ENCODE measurements at places on chromosomes 13 and 19.
A peak's percentile ranks its signal among the peaks of the same experiment; 100 is the strongest.

DNA sequence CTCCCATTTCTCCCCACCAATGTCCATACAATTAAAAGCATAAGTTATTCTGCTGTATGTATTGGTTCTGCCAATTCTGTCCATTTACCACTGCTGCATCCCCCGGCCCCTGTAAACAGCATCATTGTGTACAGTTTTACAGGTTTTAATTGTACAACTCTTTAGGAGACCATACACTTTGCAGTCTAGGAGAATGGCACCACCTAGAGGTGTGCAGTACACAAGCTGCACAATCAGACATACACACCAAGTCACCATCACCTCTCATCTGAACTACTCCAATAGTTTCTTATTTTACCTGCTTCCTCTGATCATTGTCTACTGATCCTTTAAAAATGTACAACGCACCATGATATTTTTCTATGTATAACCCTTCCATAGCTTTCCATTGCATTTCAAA lies 855.9 kb upstream of the KLHL1 start:
- DNase-seq, result peak; percentile 3

DNA sequence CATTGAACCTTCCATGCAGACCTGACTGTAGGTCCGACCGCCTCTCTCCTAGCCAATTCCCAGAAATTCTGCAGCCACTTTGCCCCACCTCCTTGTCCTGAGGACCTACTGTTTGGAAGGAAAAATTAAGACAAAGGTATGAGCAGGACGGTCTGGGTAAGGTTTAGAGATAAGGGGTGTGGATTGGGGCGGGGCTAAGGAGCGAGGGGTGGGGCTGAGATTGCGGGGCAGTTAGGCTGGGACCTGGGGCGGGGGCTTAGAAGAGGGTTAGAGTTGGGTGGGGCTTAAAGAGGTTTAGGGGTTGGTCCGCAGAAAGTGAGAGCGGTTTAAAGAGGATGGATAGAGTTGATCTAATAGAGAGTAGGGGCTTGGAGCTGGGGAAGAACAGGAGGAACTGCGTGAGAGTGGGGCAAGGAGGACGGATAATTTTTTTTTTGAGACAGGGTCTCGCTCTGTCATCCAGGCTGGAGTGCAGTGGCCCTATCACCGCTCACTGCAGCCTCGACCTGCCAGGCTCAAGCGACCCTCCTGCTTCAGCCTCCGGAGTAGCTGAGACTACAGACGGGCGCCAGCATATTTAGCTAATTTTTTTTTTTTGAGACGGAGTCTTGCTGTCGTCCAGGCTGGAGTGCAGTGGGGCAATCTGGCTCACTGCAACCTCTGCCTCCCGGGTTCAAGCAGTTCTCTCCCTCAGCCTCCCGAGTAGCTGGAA lies 1.7 kb upstream of the ZNF865 start:
- no peak for DNase-seq

GRCh38 chr19:39127812-39128515 lies 2.4 kb downstream of the PAK4 start:
- DNase-seq, result peak; percentile 65

DNA sequence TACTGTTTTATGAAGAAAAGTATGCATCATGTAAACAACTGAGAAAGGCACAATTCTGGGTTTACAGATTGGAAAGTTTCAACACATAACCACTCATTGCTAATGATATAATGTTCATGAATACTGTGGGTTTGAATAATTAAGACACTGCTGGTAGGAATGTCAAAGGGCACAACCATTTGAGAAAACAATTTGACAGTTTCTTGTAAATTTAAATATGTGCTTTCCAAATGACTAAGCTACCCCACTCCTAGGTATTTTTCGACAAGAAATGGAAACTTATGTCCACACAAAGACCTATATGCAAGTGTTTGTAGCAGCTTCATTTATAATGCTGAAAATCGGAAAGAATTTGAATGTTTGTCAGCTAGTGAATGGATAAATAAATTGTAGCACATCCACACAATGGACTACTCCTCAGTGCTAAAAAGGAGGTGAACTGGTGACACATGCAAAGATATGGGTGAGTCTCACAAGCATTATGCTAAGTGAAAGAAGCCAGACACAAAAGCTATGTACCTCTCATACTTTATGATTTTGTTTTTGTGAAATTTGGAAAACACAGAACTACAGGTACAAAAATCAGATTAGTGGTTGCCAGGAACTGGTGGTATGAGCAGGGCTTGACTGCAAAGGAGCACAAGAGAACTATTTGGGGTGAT lies 44.8 kb upstream of the FLT1 start:
- DNase-seq, result no peak

GRCh38 chr19:55599468-55599841 lies at the start of gene FIZ1:
Gene FIZ1 (minus strand): TSS chr19:55599517. CDS start chr19:55597865, 1,652 bp downstream.
- peak; percentile 100 for DNase-seq

DNA sequence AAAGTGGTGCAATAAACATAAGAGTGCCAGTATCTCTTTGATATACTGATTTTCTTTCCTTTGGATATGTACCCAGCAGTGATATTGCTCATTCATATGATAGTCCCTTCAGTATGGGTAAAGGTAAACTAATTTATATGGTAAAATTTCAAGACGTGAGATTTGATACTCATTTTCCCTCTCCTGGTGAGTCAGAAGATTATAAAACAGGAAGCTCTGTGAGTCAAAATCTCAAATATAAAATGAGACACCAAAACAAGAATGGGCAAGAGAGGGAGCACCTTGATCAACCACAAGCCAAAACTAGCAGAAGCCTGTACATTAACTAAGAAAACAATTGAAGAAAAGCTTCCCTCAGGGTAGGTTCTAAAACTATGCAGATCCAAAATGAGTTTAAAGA lies 216.3 kb downstream of the SLITRK6 start:
- DNase-seq, result no peak

GRCh38 chr19:48558018-48558684 lies 6.2 kb downstream of the SULT2B1 start:
- no peak for DNase-seq

DNA sequence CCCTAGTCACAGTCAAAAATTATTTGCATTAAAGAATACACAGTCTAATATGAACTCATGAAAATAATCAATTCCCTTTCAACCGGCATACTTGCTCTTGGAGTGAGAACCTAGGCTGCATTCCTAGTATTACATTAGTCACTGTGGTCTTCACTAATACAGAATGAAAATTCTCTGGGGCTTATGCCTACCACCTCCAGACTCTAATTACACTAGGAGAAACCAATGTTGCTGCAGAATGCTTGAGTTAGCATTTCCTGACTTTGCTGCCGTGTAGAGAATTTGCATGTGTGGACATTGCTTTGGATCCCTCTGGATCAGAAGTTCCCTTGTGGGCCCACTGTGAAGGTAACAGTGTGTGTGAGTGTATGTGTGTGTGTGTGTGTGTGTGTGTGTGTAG lies 87.8 kb downstream of the CCNA1 start:
- no peak for DNase-seq

GRCh38 chr13:112521073-112521685 lies 66.8 kb downstream of the TUBGCP3 start:
- no peak for DNase-seq

- DNase-seq, result no peak
Measured at GRCh38 chr13:61277586-61278276, 137.9 kb downstream of the PCDH20 start.

DNA sequence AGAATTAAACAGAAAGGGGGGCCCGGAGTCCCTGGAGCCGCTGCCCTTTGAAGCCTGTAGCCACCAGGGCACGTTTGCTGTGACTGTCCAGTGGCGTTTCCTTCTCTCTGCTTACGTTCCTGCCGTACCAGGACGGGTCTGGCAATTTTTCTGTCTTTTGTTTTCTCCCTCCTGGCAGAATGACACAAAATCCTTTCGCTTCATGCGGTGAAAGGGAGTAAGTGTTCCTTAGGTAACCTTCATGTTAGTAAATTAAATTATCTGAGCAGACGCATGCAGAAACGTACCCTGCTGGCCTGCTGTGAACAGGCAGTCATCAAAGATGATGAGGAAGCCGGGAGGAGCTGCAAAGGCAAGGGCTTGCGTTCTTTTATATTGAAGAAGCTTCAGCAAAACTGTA lies 299.3 kb upstream of the ARGLU1 start:
- DNase-seq, result no peak

- peak; percentile 61 for DNase-seq
Measured at GRCh38 chr19:29320086-29320485, 107.1 kb upstream of the UQCRFS1 start.

DNA sequence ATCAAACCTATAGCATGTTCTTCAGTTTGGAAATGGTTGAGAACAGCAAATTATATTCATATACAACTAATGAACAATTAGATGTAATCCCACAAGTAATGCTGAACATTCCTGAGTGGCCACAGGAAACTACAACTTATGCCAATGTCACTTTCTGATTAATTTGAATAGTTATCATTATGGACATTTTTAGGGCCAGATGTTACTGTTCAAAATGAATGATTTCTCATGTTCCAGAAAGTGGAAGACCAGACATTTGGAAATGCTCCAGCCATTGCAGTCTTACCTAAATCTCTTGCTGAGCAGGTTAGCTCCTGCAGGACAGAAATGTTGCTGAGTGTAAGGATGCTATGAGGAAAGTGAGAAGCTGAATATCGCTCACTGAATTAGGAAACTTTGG lies 819.8 kb downstream of the PCDH9 start:
- no peak for DNase-seq

GRCh38 chr13:48818495-48819356 lies 157.0 kb upstream of the FNDC3A start:
- no peak for DNase-seq

DNA sequence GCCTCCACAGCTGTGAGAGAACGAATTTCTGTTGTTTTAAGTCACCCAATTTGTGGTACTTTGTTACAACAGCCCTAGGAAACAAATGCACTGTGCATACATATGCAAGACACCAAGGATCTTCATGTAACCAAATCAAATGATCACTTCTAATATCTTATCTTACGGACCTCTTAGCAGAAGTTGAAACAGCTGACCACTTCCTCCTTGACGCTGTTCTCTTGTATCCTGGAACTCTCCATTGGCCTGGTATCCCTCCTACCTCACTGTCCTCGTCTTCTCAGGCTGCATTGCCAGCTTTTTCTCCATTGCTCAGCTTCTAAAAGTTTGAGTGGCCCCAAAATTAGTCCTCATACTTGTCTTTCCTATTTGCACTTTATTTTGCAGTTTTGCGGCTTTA lies 200.4 kb downstream of the DLEU7 start:
- DNase-seq, result no peak

GRCh38 chr13:112978561-112979405 lies 9.8 kb downstream of the MCF2L start:
- DNase-seq, result no peak

DNA sequence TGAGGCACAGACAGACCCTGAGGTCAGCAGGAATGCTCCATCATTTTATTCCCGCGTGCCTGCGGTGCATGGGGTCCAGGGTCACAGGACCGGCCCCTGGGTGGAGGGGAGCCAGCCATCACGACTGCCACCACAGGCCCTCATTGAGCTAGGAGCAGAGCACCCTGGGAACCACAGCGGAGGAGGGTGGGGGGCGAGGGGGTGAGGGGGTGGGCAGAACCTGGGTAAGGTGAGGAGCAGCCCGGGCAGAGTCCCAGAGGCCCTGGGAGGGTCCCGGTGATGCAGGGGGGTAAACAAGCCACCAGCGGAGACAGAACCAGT lies 1.2 kb upstream of the MADCAM1 start:
- DNase-seq, result no peak

DNA sequence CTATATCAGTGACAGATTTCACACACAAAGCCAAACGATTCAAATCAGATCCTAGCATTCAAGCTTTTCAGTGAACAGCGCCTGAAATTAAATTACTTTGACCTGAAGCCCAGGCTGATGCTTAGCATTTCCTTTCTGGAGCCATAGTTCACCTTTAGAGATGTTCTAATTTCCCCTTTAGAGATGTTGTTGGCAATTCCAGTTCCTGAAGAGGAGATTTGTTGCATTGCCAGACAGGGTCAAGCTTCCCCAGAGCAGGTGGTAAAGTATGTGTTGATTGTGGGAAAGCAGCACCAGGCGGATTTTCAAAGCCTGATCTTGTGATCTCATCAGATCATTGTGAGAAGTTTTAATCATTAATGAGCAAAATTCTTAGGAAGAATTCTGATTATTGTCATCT lies 609.8 kb upstream of the KLF12 start:
- DNase-seq, result no peak

GRCh38 chr13:63090524-63090923 lies 1674.9 kb upstream of the PCDH20 start:
- no peak for DNase-seq

DNA sequence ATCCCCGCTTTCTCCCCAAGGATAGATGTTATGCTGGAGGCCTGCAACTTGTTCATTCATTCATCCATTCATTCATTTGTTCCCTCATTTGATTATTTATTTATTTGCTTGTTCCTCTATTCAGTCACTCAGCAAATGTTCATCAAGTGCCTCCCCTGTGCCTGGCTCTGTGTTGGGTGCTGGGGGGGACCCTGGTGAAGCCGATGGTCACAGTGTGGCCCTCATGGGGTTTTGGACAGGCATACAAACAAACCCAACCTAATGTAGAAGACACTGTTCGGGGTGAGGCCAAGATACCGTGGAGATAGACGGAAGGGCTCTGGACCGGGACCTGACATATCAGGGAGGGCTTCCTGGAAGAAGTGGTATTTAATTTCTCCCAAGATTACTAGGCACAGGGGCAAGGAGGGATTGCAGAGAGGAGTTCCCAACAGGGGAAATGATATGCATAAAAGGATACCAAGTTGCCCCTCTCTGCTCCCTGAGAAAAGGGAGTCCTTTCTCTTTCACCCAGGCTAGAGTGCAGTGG lies 58.1 kb downstream of the ZNF536 start:
- DNase-seq, result no peak

GRCh38 chr13:46951516-46951915 lies 54.7 kb upstream of the HTR2A start:
- no peak for DNase-seq
